ENCODE measurements at places on chromosomes 1 and 21.

- no peak for DNase-seq
Observed at GRCh38 chr21:19992540-19992939, 1005.7 kb upstream of the NCAM2 start.

DNA sequence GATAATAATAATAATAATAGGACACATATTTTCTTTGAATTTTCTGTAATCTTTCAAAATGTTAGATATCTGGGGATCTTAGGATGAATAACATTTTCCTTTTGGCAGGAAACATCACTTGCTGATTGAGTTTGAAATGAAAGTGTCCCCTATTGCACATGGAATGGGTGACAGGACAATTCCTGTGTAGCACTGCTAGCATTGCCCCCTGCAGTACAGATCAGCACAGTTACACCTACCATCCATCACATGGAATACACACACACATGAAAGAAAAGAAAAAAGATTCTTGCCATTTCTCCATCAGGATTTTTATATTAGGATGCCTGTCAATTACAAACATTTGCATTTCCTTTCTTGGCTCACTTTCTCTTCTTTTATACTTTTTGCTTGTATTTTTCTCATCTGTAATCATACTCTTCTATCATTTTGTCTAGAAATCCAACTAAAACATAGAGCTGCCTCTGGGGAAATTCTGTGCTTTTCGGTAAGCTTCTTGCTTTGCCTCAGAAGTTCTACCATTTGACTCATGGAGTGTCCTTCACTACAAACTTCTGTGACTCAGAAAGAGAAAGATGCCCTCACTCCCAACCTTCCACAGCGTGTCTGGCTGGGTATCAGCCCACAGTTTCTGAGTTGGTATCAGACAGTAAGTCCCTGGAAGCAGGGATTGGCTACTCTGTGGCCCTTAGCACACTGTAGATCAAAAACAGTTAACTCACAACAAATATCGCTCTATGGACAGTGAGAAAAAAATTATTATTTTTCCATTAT is 641.2 kb downstream of the PTPRC start:
- peak; percentile 14 for DNase-seq

DNA sequence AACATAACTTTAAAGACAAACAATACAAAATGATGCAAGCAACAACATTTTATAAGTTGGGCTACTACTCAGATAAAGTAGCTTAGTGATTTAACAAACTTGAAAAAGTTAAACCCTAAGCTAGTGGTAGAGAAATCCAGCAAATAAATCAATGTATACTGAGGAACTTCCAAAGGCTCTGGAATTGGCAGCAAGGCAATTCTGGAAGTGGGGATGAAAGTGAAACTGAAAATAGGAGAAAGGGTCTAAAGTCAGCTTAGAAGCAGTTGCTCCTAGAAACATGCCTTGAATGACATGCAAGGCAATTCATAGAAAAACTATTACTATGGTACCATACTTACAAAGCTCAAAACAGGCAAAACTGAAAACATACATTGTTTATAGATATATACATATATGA is 90.0 kb upstream of the CAMK1G start:
- no peak for DNase-seq

DNA sequence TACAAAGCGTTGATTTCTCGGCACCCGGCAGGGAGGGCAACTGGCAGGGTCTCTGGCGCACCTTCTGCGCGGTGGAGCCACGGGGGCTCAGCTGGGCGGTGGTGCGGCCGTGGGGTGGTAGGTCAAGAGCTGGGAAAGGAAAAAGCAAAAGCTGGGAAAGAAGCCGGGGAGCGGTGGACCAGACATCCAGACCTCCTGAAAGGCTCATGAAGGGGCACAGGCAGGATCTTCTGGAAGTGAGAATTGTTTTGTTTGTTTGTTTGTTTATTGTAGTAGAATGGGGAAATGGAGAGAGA is 7.2 kb upstream of the RNU1-1 start:
- no peak for DNase-seq

DNA sequence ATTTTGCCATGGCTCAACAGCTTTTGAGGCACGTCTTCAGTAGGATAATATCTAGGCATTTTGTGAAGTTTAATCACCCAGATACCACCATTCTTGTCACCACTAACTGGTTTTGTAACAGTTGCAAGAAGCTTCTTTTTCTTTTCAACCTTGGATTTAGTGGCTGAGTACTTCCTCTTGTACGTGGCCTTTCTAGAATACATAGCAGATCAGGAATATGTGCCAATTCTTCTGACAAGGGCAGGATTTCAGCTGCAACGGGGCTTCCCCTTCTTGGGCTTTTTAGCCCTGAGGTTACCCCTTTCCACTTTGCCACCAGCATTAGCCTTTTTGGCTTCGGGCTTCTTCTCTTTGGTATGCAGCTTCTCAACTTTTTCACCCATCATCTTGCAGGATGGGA is 79.3 kb upstream of the WARS2 start:
- no peak for DNase-seq

DNA sequence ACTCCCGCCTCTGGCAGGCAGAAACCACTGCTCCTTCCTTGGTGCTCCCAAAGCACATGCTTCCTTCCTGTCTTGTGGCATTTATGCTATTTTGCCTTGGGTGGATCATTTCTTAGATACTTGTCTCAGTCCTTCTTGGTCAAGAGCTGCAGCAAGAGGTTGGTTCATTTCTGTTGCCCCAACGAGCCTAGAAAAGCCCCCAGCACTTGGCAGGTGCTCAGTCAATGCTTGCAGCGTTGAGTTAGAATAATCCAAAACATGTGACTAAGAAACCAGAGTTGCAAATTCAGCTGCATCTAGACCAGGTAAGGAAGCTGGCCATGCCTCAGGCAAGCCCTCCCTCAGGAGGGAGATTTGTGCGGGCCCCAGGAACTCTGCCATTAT is 42.4 kb upstream of the TENT5C start:
- DNase-seq: no peak

GRCh38 chr1:197672347-197672746 is 102.9 kb downstream of the DENND1B start:
- no peak for DNase-seq

Data from HCEC 1CT (cell line).